ENCODE measurements at places on chromosomes 16 and 17.

- DNase-seq, result no peak
Measured at GRCh38 chr17:66612993-66613392, 221.9 kb upstream of the CACNG5 start.

GRCh38 chr17:8300627-8301242 lies 5.5 kb upstream of the SLC25A35 start:
- DNase-seq, result peak; percentile 60

DNA sequence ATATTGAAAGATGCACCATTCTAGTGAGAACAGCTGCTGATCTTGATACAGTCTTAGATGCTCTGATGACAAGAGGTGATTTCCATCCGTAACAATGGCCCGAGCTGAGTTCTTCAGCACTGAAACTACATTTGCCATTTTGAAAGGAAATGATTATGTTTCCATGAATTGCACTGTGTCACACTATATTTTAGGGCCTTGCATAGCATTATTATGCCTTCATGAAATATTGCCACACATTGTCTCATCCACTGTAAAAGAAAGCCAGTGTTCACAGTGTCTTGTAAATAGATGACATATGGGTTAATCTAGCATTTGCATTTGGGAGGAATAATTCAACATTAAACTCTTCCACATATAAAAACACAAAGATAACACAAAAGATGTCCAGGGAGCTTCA lies 438.3 kb upstream of the PSMD7 start:
- no peak for DNase-seq

DNA sequence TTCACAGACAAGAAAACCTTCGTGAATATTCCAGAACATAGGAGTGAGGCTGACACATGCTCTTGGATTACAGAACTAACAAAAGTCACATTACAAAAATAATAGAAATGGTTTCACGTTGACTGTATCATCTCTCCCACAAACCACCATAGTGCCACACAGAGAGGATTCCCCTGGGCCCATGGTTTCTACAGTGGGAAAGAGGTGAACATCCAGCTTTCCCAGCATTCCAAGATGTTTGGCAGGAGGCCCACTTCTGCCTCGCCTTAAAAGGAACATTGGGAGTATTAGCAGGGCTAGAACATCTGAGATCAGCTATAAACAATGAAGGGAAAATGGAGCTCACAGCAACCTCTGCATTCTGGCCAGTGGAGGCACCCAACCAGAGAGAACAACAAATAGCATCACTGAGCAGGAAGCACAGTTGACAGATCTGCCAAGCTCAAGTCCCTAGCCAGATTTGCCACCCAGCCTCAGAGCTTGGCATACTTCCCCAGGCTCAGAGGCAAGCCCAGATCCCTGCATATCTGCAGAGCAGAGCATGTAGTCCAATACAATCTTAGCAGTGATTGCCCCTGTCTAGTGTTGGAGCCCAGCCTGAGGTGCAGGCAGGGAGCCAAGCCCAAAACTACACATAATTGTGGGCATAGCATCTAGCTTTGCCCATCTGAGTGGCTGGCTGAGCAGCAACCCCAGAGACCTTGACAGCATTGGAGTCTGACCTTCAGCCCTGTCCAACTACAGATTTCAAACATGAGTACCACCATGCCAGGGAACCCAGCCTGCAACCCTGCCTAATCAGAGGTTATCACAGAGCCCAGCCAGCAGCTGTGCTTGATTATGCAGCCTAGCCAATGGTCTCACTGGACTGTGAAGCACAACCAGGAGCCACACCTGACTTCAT lies 260.4 kb downstream of the CEP112 start:
- peak; percentile 78 for DNase-seq

- peak; percentile 86 for DNase-seq
Measured at GRCh38 chr16:68790130-68790761, 53.1 kb upstream of the TANGO6 start.

DNA sequence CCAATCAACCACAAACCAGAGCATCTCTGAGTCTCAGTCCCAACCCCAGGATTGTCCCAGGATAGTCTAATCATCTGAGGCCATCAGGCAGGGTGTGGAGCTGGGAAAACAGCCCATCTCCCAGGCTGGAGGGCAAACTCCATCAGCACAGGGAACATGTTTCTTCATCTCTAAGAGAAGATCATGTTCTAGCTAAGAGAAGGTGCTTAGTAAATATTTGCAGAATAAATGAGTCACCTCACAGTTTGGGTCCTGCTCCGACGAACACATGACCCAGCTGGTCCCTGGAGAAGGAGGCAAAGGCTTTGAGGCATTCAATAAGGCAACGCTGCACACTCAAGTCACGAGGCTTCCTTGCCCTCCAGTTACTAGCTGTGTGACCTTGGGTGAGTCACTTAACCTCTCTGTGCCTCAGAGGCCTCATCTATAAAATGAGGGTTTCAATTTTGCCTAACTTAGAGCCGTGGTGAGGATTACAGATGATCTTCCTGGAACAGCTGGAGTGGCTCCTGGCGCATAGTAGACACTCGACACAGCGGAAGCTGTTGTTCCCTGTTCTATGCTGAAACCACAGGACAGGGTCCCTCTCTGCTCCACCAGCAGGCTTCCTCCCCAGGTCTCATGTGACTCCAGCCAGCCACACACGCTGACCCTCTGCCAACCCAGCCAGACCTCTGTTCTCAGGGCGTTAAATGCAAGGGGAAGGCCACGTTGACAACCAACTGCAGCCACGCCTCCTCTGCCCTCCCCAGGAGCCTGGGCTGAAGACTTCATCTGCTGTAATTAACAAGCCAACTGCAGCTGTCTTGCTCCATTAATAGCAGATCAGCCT lies 10.3 kb upstream of the RPL38 start:
- DNase-seq, result no peak

GRCh38 chr17:78781104-78781892 lies 775 bp downstream of the CYTH1 start:
- DNase-seq, result peak; percentile 17

- no peak for DNase-seq
Measured at GRCh38 chr17:55440391-55440790, 18.8 kb upstream of the MMD start.

- DNase-seq, result no peak
Measured at GRCh38 chr17:64147110-64148016, 17.4 kb upstream of the ERN1 start.

- DNase-seq, result no peak
Measured at GRCh38 chr16:75415169-75415905, 18.0 kb downstream of the CFDP1 start.

DNA sequence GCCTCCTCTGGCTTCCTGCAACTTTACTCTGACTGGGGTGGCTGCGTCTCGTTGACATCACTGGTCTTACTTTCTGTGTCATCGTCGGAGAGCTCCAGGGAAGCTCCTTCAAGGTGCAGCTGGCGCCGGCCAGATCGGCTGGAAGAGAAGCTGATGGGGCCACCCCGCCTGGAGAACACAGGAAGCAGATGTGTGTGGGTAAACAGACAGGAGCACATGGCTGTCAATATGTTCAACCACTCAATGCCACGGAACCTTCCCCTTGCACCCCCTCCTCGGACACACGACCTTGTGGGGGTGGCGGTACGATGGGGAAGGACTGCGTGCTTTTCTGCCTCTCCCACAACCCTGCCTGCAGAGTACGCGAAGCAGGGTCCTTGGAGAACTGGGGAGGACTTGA lies 40.1 kb downstream of the NDEL1 start:
- no peak for DNase-seq

GRCh38 chr16:49112754-49113153 lies 168.9 kb downstream of the CBLN1 start:
- DNase-seq, result no peak

- DNase-seq, result no peak
Measured at GRCh38 chr16:25010542-25010941, 4.6 kb downstream of the ARHGAP17 start.

DNA sequence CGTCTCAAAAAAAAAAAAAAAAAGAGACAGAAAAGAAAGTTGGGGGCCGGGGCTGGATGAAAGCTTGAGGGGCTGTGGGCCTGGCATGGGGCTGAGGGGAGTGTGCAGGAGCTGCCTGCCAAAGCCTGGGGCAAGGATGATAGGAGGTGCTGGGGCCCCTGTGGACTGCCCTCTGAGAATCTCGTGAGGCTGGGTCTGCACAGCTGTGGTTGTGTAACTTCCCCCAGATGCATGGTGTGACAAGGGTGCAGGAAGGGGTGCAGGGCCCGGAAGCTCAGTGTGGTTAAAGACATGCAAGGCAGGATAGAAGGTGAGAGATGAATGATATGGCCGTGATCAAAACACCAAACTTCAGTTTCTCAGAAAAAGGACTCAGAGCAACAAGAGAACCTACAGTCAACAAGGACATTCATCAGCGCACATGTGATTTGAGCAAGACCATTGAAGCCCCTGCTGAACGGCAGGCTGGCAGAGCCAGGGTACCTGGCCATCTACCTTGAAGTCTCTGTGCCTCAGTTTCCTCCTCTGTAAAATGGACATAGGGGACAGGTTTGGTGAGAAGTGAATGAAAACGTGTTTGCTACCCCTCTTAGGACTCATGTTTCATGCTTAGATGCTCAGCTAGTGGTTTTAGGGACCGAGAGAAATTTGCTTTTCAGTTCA lies 9.6 kb downstream of the IL32 start:
- no peak for DNase-seq

- DNase-seq, result peak; percentile 71
Measured at GRCh38 chr17:41322094-41322902, 6.8 kb upstream of the KRTAP17-1 start.

DNA sequence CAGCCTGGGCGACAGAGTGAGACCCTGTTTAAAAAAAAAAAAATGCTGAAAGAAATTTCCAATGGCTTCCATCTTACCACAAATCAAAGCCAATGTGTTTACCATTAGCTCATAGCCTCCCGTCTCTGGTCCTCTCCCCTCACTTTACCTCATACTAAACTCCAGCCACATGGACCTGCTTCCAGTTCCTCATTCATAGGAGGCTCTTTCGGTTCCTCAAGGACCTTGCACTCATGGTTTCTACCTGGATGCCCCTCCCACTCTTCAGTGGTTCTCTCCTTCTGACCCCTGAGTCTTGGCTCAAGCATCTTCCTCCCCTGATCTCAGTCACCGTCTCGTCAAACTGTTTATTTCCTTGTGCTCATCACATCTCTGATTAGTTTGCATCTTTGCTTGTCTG lies 3.8 kb upstream of the DEF8 start:
- no peak for DNase-seq

DNA sequence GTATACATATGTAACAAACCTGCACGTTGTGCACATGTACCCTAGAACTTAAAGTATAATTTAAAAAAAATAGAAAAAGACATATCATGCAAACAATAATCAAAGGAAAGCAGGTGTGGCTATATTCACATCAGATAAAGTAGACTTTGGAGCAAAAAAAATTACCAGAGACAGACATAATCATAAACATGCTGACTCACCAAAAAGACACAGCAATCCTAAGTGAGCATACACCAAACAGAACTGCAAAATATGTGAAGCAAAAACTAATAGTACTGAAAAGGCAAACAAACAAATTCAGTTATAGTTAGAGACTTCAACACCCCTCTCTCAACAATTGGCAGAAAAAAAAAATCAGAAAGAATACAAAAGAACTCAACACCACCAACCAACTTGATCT lies 29.9 kb downstream of the SHCBP1 start:
- DNase-seq, result no peak

DNA sequence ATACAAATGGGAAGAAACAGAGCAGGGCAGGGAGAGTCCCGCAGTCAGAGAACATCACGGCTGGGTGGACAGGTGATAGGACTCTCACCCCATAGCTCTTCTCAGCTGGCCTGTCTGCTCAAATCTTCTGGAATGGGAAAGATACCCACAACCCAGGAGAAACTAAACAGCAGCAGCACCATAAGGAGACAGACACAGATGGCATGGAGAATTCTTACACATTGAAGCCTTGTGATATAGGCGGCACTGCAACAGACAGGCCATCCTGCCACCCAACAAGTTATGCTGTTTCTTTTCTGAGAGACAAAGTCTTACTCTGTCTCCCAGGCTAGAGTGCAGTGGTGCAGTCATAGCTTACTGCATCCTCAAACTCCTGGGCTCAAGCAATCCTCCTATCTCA lies 8.6 kb upstream of the ANKRD40CL start:
- no peak for DNase-seq

DNA sequence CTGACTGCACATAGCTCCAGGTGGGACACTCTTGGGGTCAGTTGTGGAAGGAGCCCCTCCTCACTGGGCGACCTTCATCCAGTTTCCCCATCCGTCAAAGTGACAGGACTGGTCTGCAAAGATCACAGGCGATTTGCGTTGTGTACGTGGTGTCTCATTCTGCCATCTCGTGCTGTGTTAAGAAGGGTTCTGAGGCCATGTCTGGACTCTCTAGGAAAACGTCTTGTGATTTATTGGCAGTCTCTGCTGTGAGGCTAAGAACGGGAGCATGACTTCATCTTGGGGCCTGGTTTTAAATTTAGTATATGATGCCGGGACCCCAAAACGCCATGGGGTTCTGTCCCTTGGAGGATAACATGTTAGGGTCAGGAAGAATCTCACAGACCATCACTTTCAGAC lies 65.2 kb upstream of the CIBAR2 start:
- DNase-seq, result no peak

GRCh38 chr16:70396246-70396904 lies 42.5 kb downstream of the ST3GAL2 start:
- DNase-seq, result peak; percentile 23

- DNase-seq, result no peak
Measured at GRCh38 chr16:556474-557173, 3.6 kb upstream of the PRR35 start.

DNA sequence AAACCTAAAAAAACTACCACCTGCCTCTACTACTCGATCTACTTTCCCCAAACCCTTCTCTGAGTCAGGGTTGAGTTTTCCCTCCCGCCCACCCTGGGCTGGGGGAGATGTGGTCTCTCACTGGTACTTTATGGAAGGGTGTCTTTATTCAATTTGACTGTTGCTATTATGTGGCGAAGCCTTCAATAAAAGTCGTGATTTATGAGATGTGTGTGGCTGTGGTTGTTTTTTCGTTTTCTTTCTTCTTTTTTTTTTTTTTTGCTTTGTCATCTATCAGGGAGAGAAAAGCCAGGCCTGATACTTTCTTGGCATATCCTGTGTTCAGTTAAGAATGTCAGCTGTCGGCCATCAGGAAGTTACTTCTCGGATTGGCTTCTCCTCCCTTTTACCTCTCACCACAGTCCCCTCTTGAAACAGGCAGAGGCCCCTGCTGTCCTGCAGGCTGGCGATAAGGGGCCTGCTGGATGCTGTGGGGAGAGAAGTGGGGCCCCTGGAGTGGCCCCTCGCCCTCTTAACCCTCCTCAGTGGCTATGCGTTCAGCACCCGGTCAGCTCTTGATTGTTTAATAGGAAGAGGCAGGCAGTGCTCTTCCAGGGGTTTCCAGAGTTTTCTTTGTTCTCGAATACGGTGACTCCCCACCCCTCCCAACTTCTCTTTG lies 123.0 kb downstream of the MSI2 start:
- DNase-seq, result peak; percentile 40

- peak; percentile 35 for DNase-seq
Measured at GRCh38 chr17:43645765-43646481, 15.8 kb downstream of the MEOX1 start.
